ENCODE measurements at places on chromosomes 7 and 10.

DNA sequence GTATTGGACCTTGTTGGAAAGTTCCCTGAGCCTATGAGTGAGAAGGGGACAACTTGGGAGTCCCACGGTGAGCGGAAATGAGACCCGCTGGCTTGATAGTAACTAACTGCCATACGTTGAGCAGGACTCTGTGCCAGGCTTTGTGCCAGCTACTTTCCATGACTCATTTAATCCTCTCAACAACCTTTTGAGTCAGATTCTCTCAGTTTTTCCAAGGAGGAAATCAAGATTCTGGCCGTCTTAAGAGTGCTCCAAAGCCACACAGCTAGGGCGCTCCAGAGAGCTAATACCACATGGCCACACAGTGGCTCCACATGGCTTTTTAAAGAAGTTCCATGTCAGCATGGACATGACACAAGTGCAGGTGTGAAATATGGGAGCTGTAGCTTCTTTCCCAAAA is 55.7 kb downstream of the NOD1 start:
- DNase-seq, result peak; percentile 50

- no peak for DNase-seq
Observed at GRCh38 chr10:74071157-74071556, 73.2 kb downstream of the VCL start.

GRCh38 chr10:1706256-1706655 is 31.1 kb downstream of the ADARB2 start:
- no peak for DNase-seq

- DNase-seq, result no peak
Observed at GRCh38 chr7:127539116-127539515, 46.3 kb downstream of the GCC1 start.

DNA sequence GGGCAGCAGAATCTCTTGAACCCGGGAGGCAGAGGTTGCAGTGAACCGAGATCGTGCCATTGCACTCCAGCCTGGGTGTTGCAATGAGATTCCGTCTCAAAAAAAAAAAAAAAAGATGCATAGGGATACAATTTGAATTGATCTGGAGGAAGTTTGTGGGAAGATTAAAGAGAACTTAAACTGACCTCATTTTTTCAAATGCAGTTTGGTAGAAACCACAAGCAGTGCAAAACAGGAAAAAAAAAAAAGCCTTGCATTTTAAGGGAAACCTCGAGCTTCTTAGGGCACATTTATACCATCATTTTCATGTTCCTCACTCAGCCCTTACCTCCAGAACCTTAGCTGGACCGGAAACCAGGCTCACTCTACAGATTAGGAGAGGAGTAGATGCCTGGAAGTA is 2.8 kb downstream of the KCTD7 start:
- DNase-seq, result no peak

- DNase-seq, result no peak
Observed at GRCh38 chr10:91002656-91003055, 81.8 kb upstream of the ANKRD1 start.

GRCh38 chr10:75100764-75101291 is 10.6 kb upstream of the SAMD8 start:
- DNase-seq, result no peak

- no peak for DNase-seq
Observed at GRCh38 chr10:95122736-95123135, 53.4 kb upstream of the CYP2C8 start.

GRCh38 chr7:110283056-110283455 is 807.9 kb upstream of the LRRN3 start:
- DNase-seq, result peak; percentile 33

- DNase-seq, result no peak
Observed at GRCh38 chr7:156141941-156142340, 329.7 kb upstream of the SHH start.

DNA sequence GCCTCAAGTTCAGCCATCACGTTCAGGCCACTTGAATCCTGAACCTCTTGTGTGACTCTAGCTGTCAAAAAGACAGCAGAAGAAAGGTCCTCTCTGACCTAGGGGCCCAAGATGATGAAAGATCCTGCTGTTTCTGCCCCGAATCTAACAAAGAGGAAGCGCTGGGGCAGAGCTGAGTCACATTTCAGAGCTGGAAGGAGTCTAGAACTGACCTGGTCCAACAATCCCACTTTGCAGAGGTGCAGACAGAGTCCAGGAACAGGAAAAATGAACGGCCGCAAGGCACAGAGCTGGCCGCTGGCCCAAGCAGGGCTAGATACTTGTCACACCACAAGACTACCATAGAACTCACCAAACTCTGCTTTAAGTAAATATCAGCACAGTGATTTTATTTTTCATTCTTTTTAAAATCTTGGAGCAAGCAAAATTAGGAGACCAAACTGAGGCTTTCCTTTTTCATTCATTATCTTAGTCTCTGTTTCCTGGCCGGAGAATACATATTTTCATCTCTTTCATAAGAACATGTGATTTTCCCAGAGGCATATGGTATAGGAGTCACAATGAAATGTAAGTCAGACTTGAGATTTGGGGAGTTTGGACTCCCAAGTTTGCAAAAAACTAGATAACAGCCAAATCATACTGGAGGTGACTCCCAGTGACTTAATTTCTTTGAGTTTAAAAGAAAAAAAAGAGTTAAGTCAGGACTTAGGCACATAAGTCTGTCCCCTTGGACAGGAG is 52.8 kb downstream of the CHST15 start:
- no peak for DNase-seq

GRCh38 chr7:159140170-159140910 is 4.3 kb downstream of the VIPR2 start:
- no peak for DNase-seq

GRCh38 chr7:95469187-95469586 is 16.6 kb upstream of the ASB4 start:
- DNase-seq, result peak; percentile 49

DNA sequence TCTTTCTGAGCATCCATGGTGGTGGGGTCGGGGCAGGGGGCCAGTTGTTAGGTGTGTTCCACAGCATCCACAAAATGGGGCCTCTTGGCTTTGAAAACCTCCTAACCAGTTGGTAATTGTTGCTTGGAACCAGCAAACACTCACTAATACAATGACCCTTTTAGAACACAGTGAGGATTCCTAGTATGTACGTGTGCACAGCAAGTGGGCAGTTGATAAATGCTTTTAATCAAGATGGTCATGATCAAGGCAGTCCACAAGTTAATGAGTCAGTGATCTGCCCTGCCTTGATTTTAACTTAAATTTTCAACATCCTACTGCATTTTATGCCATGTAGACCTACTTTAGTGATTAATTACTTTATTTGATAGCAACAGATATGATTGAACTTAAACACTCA is 103.1 kb downstream of the ETV1 start:
- no peak for DNase-seq

DNA sequence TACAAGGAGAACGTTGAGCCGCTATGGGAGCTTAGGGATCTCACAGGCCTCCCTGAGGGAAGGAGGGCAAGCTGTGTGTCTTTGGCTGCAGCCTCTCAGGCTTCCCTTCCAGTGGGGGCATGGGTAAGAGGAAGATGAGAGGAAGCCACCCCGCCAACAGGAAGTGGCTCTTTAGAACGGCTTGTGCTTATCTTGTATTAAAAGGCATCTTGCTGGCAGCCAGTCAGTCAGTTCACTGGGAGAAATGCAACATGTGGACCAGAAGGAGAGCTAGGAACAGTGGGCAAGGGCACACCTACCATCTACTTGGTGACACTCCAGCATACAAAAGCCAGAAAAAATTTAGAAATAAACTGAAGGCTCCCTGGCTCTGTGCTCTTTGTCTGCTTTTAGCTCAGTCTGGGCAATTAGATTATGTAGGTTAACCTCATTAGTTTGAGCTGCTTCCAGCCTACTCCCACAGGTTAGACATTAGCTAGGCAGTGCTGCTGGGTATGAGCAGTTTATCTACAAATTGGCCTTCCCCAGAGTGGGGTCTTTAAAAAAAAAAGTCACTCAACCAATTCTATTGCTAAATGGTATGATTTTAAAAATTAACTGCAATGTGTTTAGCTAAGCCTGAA is 595.9 kb downstream of the KCNMA1 start:
- no peak for DNase-seq

DNA sequence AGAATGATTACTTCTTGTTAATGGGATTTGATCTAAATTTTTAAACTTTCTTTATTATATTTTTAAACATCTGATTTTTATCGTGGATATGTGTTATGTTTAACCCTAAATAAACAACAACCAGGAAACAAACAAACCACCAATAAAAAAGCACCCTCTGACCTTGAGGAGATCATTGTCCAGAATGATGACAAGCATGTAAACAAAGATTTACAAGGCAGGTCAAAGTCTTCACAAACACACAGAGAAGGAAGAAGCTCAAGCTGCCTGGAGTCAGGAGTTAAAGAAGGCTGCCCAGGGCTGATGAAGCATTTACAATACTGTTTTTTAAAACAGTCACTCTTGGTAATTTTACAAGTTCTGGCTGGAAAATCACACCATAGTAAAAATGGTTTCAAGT is 31.0 kb upstream of the EGFR start:
- DNase-seq, result no peak

DNA sequence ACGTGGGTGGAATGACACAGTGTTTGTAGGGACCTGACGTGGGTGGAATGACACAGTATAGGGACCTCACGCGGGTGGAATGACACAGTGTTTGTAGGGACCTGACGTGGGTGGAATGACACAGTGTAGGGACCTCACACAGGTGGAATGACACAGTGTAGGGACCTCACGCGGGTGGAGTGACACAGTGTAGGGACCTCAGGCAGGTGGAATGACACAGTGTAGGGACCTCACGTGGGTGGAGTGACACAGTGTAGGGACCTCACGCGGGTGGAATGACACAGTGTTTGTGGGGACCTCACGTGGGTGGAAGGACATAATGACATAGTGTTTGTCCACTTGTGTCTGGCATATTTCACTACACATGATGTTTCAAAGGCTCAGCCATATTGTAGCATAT is 19.3 kb downstream of the PPP2R2D start:
- no peak for DNase-seq

GRCh38 chr10:11058965-11059364 is 41.3 kb downstream of the CELF2 start:
- peak; percentile 46 for DNase-seq

DNA sequence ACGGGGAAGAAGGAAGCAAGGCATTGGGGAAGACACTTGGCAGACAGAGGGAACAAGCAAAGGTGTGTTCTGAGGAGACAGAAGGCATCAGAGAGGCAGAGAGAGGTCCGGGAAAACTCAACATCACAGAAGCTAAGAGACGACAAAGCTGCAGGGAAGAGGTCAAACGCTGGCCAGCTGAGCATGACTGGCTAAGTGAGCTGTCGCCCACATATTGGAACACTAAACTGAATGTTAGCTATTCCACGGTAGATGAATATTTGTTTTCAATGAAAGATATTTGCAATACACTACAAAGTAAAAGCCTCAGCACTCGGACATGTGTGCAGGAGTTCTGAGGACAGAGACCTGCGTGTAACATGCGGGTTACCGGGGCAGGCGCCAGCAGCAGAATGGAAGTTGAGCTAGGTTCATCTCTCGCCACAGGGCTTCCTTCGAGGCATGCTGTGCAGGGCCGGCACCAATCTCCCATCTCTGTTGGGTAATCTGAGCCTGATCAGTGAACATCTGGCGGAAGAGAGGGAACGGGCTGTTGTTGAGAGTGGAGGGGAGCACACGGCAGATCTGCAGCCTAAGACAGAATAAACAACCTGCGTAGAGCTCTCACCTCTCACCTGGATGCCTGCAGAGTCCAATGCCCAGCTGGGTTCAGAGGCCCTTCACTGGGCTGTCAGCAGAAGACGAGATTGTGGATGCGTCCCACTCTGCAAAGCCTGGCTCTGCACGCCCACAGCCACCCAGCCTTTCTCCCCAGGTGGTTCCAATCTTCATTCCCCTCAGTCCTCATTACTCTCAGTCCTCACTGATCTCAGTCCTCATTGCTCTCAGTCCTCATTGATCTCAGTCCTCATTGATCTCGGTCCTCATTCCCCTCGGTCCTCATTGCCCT is 35.9 kb downstream of the INSIG1 start:
- no peak for DNase-seq

- DNase-seq, result peak; percentile 60
Observed at GRCh38 chr7:155676052-155676451, 31.6 kb downstream of the RBM33 start.

DNA sequence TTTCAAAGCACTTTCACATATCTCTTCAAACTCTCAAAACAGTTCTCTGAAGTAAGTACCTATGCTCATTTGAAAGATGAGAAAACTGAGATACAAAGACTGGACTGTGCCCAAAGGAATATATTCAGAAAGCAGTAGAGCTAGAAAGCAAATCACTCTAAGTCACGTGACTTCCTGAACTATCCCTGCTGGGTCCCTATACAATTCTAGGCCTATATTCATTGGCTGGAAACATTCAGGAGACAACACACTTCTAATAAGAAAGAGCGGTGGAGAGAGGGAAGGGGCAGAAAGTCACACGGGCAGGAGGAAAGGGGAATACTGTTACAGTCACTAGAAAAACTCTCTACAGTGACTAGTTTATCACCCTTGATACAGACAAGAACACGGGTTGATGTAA is 140.0 kb downstream of the CHCHD3 start:
- no peak for DNase-seq

DNA sequence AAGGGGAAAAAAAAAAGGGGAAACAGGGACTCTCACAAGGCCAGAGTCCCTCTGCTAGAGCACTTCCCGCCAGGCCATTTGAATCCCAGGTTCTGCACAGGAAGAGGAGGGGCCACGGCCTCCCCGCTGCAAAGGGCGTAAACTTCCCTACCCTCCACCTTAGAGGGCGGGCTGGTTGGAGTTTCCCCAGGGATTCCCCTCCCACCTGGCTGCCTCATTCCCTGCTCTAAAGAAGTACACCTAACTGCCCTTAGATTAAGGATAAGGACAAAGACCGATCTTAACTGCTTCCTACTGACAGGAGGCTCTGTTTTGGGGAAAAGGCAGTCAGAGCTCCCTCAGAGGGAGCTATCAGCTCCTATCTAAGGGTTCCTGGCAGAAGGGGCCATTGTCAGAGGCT is 102.0 kb upstream of the ARMC3 start:
- no peak for DNase-seq

GRCh38 chr7:25180946-25181345 is 47.3 kb downstream of the NPVF start:
- no peak for DNase-seq

GRCh38 chr7:140229591-140230515 is 53.1 kb upstream of the KDM7A start:
- no peak for DNase-seq

GRCh38 chr7:49396229-49396628 is 377.2 kb upstream of the VWC2 start:
- DNase-seq, result peak; percentile 38

GRCh38 chr10:19421674-19422073 is 373.1 kb downstream of the MALRD1 start:
- no peak for DNase-seq

- peak; percentile 42 for DNase-seq
Observed at GRCh38 chr10:74118804-74119203, 31.8 kb downstream of the AP3M1 start.

- DNase-seq, result no peak
Observed at GRCh38 chr10:13505052-13505680, 23.6 kb downstream of the BEND7 start.

GRCh38 chr7:132508724-132509353 is 67.4 kb downstream of the PLXNA4 start:
- DNase-seq, result no peak
